Muscle of back (tissue), 13 donors: ENCODE measurements at places on chromosomes 7 and 10. TPM values are rescaled to one million over a fixed set of nuclear protein-coding genes. Genes with fewer than 3 reads are reported as not detected.

DNA sequence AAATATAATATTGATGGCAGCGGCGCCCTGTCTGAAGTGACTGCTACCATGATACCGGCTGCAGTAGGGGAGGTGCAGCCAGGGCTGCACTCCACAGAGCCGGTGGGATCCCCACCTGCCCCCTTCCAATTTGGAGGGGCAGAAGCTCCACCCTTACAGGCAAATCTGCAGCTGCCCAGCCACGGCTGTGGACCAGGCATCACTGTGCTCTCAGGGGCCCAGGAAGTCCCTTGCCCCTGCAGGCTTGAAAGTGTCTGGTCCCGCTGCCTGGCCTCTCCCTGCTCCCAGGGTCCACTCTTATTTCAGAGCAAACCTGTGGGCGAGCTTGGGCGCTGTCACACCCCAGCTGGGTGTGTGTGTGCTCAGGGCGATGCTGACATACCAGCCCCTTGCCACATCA lies 172.7 kb upstream of the SMIM30 start:
- no peak for DNase-seq

- no peak for DNase-seq
Observed at GRCh38 chr10:79495791-79496190, 16.5 kb upstream of the EIF5AL1 start.

GRCh38 chr10:126930883-126931503 lies 25.8 kb downstream of the DOCK1 start:
- DNase-seq: peak; percentile 86

- no peak for DNase-seq
Observed at GRCh38 chr7:36875794-36876193, 151.5 kb upstream of the AOAH start.

DNA sequence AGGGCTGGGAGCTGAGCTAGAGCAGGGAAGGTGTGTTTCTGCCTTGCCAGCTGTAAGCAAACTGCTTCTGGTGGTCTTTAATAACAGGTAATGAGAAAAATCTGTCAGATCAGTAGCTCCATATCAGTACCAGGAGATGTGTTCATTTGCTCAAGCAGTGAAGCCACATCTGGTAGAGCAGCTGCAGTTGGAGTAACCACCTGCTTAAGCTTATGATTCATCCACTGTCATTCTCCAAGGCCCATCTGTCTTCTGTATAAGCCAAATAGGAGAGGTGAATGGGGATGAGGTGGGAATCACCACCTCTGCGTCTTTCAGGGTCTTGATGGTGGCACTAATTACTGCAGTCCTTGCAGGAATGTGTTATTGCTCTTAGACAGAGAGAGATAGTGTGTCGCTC lies 18.4 kb upstream of the COBL start:
- no peak for DNase-seq

- peak; percentile 30 for DNase-seq
Observed at GRCh38 chr10:35460852-35461460, 124.6 kb downstream of the CCNY start.

GRCh38 chr10:44881649-44882048 lies 29.5 kb upstream of the TMEM72 start:
- DNase-seq: no peak

DNA sequence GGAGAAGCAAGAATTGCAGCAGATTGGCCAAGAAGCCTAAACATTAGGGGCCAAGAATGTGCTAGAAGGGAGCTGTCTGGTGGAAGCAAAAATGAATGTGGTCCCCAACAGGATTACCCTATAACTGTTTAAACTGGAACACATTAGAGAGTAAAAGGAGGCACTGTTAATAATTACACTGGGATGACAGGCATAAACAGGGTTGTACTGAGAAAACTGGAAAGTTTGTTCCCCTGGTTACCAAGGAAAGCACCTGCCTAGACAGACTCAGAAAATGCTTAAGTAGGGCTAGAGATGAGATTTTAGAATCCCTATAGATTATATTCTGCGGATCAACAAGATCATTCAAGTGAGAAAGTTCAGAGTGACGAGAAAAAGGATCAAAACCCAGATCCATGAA lies 100.8 kb downstream of the CTTNBP2 start:
- DNase-seq: no peak

GRCh38 chr10:86668297-86669165 lies at the start of gene LDB3:
TSS of gene LDB3 (plus strand) at chr10:86668511. CDS start at chr10:86668692, 181 bp downstream.
- DNase-seq: peak; percentile 62

GRCh38 chr7:93202594-93203250 lies 23.5 kb downstream of the HEPACAM2 start:
- peak; percentile 7 for DNase-seq

DNA sequence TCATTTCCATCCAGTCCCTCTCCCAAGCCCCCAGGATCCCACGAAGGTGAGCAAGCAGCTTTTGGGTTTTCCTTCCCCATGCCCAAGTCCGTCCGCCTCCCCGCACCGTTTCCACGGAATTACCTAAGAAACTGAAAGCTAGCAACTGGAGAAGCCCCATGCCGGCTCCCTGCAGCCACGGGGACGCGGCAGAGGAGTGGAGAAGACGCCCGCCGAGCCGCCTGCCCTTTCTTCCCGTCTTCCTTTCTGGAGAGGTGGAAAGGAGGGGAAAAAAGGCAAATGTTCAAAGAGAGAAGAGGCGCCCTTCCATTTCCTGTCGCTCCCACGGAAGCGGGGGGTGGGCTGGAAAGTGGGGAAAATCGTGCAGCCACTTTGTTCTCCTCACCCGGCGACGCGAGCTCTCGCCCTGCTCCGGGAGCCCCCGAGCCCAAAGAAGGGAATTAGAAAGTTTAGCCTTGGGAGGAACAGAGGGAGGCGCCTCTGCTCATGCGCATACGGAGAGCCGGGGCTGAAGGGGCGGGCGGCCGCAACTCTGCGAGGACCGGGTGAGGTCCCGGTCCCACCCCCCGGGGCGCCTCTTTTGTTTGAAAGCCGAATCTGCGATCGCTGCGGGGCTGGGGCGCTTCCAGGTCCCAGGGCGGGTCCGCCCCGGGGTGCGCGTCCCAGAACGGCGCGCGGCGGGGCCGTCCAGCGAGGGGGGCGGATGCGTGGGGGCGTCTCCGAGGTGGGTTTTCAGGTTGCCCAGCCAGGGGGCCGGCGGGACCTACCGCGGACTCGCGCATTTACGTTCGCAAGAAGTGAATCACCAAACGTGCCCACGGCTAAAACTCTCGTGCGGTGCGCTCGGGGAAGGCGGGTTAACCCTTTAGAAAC lies at the start of gene LAMB1:
Gene LAMB1, minus strand, starts transcription at position 436 of the 873 bp plus-strand sequence. Its CDS starts 276 bp downstream, at position 160.
- DNase-seq: peak; percentile 84

- no peak for DNase-seq
Observed at GRCh38 chr7:18974803-18975202, 142.6 kb downstream of the TWIST1 start.

DNA sequence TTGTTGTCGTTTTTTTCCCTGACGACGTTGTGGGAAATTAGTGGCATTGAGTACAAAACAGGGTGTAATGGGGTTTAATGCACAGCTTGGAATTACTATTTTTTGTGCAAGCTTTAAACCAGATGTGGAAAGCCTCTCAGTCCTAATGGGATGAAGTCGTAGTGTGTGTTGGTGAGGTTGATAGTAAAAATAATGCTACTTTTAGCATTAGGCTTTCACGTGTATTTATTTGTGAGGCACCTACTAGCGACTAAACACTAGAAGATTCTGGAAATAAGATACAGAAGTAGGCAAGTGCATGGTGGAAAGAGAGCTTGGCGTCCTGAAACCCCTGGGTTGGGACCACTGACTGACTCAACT lies 588 bp upstream of the ORC5 start:
- DNase-seq: no peak

DNA sequence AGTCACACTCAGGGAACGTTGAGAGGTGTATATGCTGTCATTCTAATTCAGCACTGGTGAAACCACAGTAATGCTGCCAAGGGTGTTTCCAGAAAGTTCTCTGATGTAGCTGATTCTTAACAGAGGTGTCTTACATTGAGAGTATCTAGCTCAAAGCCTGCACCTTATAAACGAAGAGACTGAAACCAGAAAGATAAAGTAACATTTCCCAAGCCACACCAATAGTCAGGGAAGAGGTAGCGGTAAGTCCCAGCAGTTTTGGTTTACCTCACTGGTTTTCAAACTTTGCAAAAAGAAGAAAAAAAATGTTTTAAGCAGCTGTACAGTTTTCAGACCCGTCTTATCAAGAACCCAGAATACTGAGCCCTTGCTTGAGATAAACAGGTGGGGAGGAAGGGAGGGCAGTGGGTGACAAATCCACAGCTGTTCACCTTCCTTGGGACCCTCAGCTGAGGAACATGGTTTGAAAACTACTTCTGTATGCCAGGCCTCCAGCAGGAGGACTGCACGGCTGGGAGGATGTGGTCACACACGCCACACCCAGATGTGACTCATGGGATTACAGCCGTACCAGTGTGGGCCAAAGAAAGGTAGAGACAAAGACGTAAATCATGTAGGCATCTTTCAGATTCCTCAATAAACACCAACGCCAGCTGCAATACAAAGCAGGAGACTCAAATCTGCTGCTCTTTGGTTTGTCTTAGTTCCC lies 63.9 kb upstream of the GSDME start:
- no peak for DNase-seq

GRCh38 chr10:102682416-102682815 lies 31.8 kb downstream of the ARL3 start:
- DNase-seq: no peak

DNA sequence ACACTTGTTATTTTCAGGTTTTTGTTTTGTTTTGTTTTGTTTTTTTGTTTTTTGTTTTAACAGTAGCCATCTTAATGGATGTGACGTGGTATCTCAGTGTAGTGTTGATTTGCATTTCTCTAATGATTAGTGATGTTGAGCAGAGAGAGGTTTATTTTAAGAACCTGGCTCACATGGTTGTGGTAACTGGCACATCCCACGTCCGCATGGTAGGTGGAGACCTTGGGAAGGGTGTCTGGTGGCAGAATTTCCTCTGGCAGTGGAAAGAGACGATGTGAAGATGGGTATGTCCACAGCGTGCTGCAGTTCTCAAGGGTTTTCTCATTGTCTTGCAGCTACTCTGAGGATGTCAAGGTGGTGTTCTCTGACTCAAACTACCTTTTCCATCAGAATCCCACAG lies 252.2 kb downstream of the GALNT17 start:
- no peak for DNase-seq

DNA sequence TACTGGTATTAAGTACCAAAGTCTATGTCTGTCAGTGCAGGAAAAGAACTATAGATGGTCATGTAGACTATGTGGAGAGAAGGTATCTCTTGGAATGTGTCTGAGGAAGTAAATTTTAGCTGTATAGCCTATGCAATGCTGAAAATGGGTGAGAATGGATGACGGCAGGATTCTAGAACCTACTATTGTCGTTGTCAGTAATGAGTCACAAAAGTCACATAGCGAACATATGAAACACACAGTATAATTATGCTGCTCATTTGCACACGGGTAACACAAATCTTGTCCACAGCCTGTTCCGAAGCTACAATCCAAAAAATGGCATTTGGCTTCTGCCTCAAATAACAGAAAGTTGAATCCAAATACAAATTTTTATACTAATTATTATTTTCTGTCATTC lies 33.6 kb upstream of the KMT2E start:
- DNase-seq: no peak

DNA sequence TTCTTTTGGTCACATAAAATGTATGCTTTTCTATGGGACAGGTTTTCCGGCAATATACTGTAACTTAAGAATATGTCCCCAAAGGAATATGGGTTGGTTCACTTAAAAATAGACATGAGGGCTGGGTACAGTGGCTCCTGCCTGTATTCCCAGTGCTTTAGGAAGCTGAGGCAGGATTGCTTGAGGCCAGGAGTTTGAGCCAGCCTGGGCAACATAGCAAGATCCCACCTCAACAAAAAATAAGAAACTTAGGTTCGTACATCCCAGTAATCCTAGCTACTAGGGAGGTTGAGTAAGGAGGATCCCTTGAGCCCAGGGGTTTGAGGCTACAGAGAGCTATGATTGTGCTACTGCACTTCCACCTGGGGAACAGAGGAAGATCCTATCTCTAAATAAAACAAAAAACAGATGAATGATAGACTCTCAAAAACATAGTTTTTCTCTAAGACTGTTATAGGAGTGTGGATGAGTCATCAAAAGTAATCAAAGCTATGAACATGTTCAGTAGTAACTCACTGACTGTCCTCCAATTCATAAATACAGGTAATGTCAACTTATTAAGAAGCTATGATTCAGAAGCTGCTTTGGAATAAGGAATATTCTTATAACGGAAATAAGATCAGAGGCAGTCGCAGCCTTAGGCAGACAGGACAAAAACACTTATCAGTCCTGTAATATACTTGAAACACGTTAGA lies 2.6 kb upstream of the SEC31B start:
- no peak for DNase-seq

GRCh38 chr7:156927571-156928405 lies 21.7 kb upstream of the NOM1 start:
- DNase-seq: no peak

TUBB8 gene
- polyA plus RNA-seq: 0.33 TPM

PDE6C gene
- polyA plus RNA-seq: 0.22 TPM

TWIST1 gene
- 15.6 TPM for polyA plus RNA-seq

PILRA gene
- 3.2 TPM for polyA plus RNA-seq

SLC16A12 gene
- 2.5 TPM for polyA plus RNA-seq

AGMO gene
- polyA plus RNA-seq: 0.44 TPM

RAB19 gene
- not detected for polyA plus RNA-seq

PALD1 gene
- 12.1 TPM for polyA plus RNA-seq
